ENCODE measurements at places on chromosomes 16 and 17.

DNA sequence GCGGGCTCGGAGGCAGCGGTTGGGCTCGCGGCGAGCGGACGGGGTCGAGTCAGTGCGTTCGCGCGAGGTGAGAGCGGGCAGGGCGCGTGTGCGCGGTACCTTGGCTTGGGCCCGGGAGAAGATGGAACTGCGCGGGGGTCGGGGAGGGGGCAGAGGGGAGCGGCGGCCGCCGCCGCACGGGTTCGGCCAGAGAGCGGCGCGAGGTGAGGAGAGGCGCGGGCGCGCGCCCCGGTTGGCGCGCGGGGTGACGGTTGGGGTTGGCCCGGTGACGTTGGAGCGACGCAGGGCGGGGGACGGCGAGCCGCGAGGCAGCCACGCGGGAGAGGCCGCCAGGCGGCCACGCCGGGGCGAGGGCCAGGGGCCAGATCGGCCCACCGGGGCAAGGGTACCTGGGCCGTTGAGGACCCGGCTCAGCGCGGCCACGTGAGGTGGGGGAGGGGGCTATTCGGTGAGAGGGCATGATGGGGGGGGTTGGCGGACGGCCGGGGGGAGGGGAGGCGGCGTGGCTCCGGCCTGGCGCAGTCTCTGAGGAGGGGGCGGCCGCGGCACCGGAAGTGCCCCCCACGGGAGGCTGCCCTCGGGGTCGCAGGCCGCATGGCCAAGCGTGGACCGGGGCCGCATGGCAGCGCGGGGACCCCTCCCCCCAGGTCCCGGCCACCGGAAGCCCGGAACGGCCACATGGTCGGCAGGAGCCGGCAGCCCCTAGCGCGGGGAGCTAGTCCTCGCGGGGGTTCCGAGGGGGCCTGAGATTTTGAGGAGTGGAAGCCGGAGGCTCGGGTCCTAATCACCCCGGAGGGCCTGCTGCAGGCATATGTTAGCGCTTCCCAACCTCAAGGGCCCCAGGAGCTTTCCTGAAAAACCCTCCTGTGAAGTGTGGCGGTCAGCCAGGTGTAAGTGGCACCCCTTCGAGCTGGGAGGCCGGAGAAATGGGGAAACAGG, 527 bp downstream of the EIF5A start:
- DNase-seq = no peak

- DNase-seq = no peak
These were observed 188.0 kb downstream of the HAPSTR1 start for GRCh38 chr16:9279291-9280068.

GRCh38 chr17:79927688-79928501, 88.7 kb upstream of the CBX4 start:
- DNase-seq = no peak

- DNase-seq = no peak
These were observed 19.3 kb downstream of the CNTROB start for GRCh38 chr17:7951143-7951792.

- DNase-seq = no peak
These were observed 33.5 kb downstream of the HLF start for GRCh38 chr17:55298111-55298730.

DNA sequence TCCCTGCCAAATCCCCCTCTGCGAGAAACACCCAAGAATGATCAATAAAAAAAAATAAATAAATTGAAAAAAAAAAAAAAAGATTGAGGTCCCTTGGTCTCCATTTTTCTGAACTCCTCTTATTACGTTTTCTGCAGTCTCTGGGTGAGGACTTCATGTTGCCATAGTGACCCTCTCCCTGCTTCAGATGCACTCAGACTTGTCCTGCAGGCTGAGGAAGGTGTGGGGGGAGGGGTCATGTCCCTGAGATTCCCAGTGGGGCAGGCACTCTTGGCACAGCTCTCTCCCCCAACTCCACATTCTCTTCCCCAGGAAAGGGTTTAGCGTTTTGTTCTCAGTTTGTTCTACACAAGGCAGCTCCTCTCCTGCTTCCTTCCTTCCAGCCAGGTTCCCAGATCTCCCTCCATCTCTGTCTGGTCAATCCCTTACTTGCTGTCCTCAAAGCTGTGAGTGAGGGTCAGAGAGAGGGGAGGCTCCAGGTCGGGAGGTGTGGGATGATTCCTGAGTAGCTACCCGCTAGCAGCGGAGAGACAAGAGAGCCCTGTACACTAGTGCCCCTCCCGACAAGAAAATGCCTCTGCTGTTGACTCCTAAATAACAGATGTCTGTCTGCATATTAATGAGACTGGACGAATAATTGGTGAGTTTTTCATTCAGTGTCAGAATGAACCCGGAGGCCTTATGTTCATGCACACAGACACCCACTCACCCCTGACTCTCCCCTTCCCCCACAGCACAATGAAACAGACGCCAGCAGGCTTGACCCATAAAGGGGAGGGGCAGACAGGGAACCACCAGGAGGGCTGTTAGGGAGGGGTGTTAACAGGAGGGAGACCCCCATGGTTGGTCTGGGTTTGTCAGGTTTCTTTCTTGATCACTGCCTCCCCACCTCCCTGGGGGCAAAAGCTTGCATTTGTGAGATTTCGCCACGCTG, 9.2 kb downstream of the RND2 start:
- peak; percentile 79 for DNase-seq

- no peak for DNase-seq
These were observed 18.4 kb downstream of the ESRP2 start for GRCh38 chr16:68217506-68217905.

GRCh38 chr16:64426131-64426666, 695.7 kb downstream of the CDH11 start:
- no peak for DNase-seq

DNA sequence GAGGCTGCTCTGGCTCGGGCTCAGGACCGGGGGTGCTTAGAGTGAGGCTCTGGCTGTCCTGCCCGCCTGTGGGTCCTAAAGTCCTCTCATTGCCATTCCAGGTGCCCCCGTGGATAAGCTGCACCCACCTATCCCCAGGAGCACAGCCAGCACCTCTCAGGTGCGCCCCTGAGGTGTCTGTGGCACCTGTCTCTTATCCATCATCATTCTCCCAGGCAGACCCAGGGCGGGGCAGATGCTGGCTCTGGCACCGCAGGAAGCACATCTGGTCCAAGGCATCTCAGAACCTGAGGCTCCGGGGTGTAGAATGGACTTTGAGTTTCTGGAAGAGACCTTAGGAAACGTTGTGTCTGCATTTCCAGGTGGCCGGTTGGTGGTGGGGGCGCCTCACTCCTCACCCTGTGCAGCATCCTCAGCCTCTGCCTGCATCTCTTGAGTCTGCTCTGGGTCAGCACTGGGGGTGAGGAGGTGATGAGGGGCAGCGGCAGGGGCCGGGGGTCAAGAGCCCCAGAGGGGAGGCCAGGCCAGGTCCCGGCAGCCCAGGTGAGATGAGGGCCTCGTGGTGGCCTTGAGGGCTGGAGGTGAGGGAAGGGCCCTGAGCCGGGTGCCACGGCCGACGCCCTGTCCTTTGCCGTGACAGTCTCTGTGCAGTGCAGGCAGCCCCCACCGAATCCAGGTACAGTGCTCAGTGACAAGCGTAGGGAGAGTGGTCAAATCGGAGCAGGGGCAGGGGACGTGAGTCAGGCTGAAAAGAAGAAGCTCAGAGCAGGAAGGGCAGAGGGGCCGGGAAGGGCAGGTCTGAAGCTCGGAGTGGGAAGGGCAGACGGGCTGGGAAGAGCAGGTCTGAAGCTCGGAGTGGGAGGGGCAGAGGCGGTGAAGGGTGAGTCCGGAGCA, 173.5 kb downstream of the NPIPB11 start:
- DNase-seq = no peak

- no peak for DNase-seq
These were observed 10.1 kb upstream of the JPH3 start for GRCh38 chr16:87592018-87592712.

DNA sequence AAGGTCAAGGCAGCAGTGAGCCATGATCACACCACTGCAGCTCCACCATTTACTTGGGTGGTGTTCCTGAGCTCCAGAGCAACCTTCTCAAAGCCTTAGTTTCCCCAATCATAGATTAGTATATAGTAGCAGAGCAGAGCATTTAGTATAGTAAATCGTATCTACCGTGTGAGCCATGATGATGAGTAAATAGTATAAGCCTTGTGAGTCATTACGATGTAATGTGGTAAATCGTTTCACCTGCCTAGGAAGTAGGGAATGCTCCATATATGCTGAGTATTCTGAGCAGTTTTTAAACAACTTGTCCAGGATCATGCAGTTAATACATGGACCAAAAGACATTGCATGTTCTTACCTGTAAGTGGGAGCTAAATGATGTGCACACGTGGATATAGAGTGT, 66.4 kb downstream of the SCNN1B start:
- DNase-seq = no peak

- DNase-seq = peak; percentile 90
These were observed 14.3 kb downstream of the GDPD1 start for GRCh38 chr17:59234631-59235030.

GRCh38 chr17:40457964-40458791, 14.9 kb downstream of the IGFBP4 start:
- DNase-seq = no peak

DNA sequence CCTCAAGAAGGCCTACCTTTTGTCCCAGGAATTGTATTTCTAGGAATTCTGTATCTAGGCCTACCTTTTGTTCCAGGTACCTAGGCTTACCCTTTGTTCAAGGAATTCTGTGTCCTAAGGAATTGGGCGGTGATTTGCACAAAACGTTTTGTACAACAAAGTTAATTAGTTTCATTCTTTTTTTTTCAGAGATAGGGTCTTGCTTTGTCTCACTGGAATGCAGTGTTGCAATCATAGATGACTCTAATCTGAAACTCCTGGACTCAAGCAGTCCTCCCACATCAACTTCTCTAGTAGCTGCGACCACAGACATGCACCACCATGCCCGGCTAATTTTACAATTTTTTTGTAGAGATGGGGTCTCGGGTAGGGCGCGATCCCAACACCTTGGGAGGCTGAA, 7.0 kb downstream of the CDR2L start:
- DNase-seq = no peak

GRCh38 chr17:68378268-68379176, 78.8 kb downstream of the WIPI1 start:
- DNase-seq = peak; percentile 49

GRCh38 chr17:76585033-76585648, 519 bp downstream of the ST6GALNAC2 start:
- DNase-seq = no peak

DNA sequence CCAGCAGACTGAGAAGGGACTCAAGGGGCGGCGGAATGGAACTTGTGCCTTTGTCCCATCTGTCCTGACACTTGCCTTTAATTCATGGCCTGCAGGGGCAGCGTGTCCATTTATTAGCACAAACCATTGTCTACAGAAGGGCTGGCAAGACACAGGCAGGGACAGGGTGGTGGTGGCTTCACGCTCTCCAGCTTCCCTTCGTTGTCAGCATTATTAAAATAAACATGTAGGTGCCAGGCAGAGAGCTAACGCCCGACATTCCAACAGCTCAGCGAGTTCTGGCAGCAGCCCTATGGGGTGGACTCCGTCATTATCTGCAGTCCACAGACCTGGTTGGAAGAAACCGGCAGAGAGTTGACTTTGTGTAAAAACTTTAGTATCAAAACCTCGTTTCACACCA, 16.3 kb downstream of the DNAI2 start:
- DNase-seq = no peak

GRCh38 chr16:11506741-11507305, 79.9 kb downstream of the LITAF start:
- DNase-seq = no peak

DNA sequence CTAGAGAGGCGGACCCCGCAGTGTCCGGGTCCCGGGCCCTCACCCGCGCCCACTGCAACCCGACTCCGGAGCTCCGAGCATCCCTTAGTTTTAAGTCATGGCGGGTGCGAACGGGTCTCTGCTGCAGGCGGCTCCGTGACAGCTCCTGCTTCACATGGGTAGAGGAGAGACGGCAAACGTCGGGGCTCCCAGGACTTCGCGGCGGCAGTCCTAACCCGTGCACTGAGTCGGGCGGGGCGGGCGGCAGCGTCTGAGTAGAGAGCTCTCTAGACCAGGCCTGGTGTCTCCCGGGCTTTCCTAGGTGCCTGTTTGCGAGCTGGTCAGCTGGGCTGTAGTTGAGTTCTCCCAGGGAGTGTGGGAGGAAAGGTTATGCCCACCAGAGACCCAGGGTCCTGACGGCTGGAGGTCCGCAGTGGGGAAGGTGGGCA, 345 bp downstream of the TSC2 start:
- no peak for DNase-seq
